Activated CD8-positive, alpha-beta memory T cell treated with anti-CD3 and anti-CD28 coated beads for 4 hours (primary cell): ENCODE measurements at places on chromosomes 2 and 18.

GRCh38 chr2:82307511-82307910 lies 2003.0 kb upstream of the LRRTM1 start:
- no peak for DNase-seq

GRCh38 chr2:30741576-30741975 lies 65.7 kb downstream of the CAPN13 start:
- no peak for DNase-seq

DNA sequence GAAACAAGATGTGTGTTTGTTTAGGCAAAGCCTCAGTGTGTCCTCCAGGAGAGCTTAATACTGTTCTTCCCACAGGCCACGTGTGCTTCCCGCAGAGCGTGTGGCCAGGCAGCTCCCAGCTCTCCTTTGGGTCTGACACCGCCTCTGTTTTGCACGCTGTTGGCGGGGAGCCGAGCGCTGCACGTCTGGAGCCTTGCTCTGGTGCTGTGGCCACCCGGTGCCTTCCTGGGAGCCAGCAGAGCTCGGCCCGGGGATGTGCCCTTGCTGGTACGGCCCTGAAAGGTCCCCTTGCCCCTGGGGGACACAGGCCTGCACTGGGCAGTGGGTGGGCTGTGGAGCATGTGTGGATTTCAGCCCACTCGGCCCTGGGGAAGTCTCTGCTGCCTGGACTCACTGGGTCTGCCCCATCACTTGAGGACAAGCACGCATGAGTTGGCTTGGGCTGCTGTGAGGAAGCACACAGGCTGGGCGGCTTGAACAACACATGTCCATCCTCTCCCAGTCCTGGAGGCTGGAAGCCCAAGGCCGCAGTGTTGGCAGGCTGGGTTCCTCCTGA lies 160.7 kb upstream of the HDAC4 start:
- no peak for DNase-seq

GRCh38 chr2:73022024-73022568 lies 49.4 kb downstream of the SFXN5 start:
- DNase-seq: no peak

DNA sequence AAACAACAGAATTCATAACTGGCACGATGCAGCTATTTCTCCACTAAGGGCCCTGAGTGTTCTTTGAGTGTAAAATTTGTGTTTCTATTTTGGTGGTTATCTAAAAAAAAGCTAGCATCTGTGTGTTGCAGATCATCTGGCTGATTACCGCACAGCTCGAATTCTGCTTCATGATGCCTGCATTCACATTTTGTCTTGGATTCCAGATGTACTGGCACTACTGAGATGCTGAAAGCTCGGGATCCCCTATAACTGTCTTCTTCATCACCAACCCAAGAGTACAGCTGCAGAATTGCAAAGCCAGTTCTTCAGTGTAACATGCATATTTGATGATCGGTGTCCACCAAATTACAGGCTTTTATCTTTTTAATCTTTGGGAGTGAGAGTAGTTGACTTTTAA lies 51.6 kb upstream of the ZNF532 start:
- DNase-seq: no peak

- DNase-seq: no peak
These were observed 74.7 kb upstream of the MYT1L start for GRCh38 chr2:2405780-2406179.

DNA sequence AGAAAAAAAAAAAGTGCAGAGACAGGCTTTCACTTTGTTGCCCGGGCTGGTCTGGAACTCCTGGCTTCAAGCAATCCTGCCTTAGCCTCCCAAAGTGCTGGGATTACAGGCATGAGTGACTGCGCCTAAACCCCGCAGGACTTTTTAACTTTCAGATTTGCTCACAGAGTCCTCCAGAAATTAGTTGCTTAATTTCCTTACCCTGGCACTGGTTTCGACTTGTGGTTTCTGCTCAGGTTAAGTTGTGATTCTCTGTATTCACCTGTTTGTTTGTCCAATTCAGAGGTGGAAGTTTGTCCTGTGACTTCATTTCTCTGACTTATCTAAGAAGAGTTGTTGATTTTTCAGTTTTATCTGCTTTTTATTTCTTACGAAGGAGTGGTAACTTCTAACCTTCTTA lies 238.1 kb downstream of the TMEM182 start:
- no peak for DNase-seq
